Stimulated activated CD8-positive, alpha-beta memory T cell treated with anti-CD3 and anti-CD28 coated beads, Interleukin-4, amount 100 ng/mL, for 4 hours (primary cell): ENCODE measurements at places on chromosomes 6 and 20.

DNA sequence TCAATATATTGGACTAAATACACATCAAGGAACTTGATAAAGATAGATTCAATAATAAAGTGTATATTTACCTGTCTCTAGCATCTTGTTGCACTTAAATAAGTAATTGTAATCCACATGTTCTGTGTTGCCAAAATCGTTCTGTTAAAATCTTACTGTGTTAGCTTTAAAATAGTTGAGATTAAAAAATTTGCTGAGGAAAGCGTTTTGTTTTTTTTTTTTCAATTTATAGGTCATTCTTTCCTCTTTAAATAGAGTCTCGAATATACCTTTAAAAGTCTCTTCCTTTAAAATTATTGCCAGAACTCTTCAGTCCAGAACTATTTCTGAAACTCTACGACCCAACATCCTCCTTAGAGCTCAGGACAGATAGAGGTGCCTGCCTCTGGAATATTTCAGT is 195.6 kb upstream of the OPRM1 start:
- DNase-seq: no peak

GRCh38 chr6:27777614-27778355 is 134.4 kb downstream of the OR2B2 start:
- no peak for DNase-seq

GRCh38 chr6:42049948-42050296 is 402 bp upstream of the TAF8 start:
- no peak for DNase-seq

GRCh38 chr6:112526594-112526993 is 179.5 kb downstream of the RFPL4B start:
- no peak for DNase-seq

DNA sequence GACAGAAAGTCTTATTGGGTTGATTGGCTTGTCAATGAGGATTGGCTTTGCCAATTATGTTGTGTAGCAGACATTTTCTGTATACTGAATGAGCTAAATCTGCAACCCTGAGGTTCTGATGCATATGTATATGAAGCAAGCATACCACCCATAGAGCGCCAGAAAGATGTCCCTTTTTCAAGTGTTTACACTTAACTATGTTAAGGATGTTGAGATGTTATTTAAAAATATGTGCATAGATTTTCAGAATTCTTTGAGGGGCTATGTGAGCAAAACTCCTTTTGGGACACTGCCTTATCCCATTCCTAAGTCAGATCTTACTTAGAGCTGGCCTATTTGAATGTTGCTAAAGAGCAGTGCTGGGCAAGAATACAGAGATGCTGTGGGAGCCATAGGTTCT is 1.9 kb downstream of the AIG1 start:
- no peak for DNase-seq

DNA sequence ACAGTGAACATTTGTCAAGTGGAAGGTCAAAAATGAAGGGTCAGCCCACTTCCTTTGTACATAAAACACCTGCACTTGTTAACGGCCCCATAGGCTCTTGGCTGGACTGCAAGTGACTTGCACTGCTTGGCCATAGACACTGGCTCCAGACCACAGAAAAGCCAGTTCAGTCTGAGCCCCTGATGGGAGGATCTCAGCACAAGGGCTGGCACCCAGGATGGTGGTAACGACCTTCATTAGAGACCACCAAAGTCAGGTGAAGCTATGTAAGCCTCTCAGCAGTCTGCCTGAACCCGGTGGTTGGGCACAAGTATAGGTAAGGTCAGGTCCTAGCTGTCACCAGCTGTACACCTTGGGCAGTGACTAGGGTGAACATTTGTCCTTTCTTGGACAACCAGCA is 16.1 kb downstream of the PLAGL2 start:
- DNase-seq: no peak

DNA sequence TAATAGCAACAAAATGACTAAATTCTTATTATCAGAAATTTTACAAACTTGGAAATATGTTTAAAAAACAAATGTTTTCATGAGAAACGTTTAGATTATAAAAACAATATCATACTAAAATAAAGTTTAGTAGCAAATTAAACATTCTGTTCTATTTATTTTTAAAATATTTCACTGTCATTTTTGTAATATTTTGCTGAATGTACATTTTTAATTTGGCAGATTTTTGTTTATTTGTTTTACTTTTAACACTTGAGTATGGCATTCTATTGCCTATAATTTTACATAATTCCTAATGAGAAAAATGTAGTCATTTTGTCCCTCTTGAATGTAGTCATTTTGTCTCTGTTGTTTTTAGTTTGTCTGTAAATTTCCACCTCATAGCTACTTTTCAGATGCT is 1400.2 kb downstream of the GRIK2 start:
- no peak for DNase-seq

GRCh38 chr20:50464026-50464724 is 46.0 kb upstream of the PTPN1 start:
- DNase-seq: peak; percentile 24

DNA sequence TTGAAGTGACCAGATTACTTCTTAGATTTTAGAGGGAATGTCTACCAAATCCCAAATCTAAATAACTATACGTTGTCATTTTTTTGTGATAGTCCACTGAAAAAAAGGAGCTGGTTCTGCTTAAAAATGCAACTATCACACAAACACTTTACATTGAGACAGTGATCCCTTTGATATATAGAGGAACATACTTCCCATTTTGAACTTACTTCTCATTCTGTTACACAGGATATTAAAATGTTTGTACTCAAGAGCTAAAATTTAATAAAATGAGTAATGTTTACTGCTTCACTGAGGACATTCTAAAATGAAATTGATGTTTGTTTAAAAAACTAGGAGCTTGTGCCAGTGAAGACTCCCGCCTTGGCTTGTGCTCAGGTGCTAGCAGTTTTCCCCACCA is 174.1 kb downstream of the CARMIL1 start:
- no peak for DNase-seq

GRCh38 chr6:169247419-169247818 is 6.2 kb downstream of the THBS2 start:
- no peak for DNase-seq

GRCh38 chr6:23890543-23891227 is 235.3 kb upstream of the NRSN1 start:
- DNase-seq: no peak

DNA sequence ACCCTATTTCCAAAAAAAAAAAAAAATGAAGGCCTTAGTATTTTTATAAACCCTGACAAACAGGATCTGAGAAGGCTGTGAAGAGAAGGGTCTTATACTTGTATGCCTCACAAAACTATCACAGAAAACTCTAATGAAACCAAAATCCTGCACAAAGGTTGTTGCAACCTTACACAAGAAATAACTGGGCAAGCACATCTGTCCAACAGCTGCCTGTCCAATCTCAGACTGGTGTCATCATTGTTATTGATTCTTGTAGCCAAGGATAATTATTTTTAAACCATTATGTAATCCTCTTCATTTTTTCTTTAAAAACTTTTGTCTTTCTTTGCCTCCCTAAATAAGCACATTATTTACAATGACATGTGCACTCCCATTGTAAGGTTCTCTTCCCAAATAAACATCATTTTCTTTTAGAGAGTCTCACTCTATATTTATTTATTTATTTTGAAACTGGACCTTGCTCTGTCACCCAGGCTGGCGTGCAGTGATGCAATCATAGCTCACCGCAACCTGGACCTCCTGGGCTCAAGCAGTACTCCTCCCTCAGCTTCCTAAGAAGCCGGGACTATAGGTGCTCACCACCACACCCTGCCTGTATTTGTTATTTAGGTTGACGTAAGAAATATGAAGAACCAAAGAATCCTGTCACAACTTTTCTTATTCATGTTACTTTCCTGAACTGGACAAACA is 697.1 kb downstream of the DOK5 start:
- no peak for DNase-seq

- no peak for DNase-seq
Measured at GRCh38 chr20:40843251-40843650, 154.2 kb upstream of the MAFB start.

- no peak for DNase-seq
Measured at GRCh38 chr6:63537201-63537958, 34.9 kb upstream of the LOC128125822 start.

DNA sequence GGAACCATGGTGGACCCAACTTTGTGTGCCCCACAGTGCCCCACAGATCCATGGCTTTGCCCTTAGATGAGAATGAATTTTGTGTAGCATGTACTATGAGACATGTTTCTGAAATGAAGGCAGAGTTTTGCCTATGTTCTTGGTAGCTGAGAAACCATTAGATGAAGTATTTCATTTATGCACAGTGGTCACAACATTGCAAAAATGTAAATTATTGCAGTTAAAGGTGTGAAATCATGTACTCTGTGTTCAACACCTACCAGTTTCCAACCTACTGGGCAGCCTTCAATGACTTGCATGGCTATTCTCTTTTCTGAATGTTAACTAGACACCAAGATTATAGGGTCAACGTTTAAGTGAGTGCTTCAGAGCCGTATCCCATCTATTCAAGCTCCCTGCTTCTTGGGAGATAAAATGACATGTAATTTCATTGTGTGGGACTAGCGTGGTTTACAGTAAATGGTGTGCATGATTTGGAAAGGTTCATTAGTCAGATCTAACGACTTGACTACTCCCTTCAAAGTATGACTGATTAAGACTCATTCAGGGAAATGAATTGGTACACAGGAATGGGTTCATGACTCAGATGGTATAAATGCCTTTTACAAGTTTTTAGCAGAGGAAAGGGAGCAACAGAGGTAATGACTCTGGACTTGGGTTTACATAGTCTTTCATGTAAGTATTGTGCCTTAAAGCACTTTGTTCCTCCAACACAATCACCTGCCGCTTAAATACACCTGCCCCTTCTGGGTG is 106.1 kb upstream of the AKIRIN2 start:
- no peak for DNase-seq

DNA sequence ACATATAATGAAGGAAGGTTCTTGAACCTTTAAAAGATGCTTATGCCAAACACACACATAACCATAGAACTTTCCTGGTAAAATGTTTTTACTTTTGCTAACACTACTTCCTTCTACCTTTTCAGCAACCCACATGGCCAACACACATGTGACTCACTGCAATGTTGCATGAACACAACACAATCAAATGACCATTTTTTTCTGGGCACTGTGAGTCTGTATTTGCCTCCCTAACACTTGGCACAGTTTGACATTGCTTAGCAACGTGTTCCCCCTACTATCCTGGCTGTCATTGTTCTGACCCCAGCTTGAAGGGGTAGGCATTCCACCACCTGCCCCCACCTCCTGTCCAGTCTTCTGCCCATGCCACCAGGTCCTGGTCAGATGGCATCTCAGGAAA is 204.8 kb upstream of the PRND start:
- no peak for DNase-seq
